PC-3 (cell line): ENCODE measurements at places on chromosomes 16 and 17. TPM values are rescaled to one million over a fixed set of nuclear protein-coding genes. Genes with fewer than 3 reads are reported as not detected.

DNA sequence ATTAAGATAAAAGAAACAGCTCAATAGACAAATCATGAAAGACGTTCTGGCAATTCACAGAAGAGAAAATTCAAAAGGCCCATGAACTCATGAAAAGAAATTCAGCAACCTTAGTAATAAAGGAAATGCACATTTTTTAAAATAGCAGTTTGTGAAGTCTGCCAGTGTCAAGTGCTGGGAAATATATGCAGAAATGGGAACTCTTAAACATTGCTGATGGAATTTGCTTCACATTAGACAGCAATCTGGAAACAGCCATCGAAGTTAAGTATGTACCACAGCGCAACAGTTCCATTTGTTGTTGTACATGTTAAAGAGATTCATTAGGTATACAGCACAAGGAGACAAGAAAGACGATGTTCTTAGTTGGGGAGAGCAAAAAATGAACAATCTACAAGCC is 319.4 kb upstream of the SALL1 start:
- DNase-seq: no peak
- H3K4me1 ChIP-seq: no peaks in the 10 kb centered on the region
- no peaks in the 10 kb centered on the region for H3K27me3 ChIP-seq
- no peak overlapping the region for H3K27ac ChIP-seq
- H3K4me3 ChIP-seq: no peak overlapping the region

- H3K27me3 ChIP-seq: no peaks in the 10 kb centered on the region
- DNase-seq: no peak
- no peak overlapping the region for H3K4me3 ChIP-seq
- no peaks in the 10 kb centered on the region for H3K36me3 ChIP-seq
- H3K27ac ChIP-seq: no peak overlapping the region
- H3K4me1 ChIP-seq: peaks cover 7% of the 10 kb centered on the region
These were observed 35.5 kb upstream of the CDC42EP4 start for GRCh38 chr17:73347351-73347750.

DNA sequence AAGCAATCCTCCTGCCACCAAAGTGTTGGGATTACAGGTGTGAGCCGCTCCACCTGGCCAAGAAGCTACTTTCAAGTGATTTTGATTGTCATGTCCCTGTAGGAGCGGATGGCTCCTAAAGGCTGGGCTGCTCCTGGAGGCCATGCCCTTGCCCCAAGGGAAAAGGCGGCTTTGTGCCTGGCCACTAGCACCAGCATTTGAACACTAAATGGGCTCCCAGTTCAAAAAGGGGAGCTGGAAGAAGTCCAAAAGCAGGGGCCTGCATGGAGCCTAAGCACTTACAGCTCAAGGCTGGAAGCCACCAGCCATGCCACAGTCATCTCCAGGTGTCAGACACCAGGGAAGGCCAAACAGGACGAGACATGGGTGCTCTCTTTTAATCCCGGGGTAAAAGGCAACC is 26.8 kb downstream of the SPHK1 start:
- H3K4me3 ChIP-seq: no peak overlapping the region
- DNase-seq: no peak
- H3K36me3 ChIP-seq: no peaks in the 10 kb centered on the region; the same call in 1 of the 2 replicates

- H3K36me3 ChIP-seq: peaks cover 11% of the 10 kb centered on the region
- H3K27ac ChIP-seq: peak within 1 kb of the TSS; percentile 43
- peaks cover 20% of the 10 kb centered on the region for H3K4me1 ChIP-seq
These were observed at the start of gene MIF4GD for GRCh38 chr17:75270966-75271232. MIF4GD (minus strand) TSS chr17:75271231; CDS start chr17:75270195, 1,036 bp downstream.

The CFAP119 gene
- total RNA-seq: 8.6 and 9.6 TPM in 2 replicates

The PDILT gene
- not detected in 2 replicates for total RNA-seq
